ENCODE measurements at places on chromosomes 2 and 18.
A peak's percentile ranks its signal among the peaks of the same experiment; 100 is the strongest.

- no peak for DNase-seq
Observed at GRCh38 chr2:85398426-85399182, 11.6 kb downstream of the CAPG start.

DNA sequence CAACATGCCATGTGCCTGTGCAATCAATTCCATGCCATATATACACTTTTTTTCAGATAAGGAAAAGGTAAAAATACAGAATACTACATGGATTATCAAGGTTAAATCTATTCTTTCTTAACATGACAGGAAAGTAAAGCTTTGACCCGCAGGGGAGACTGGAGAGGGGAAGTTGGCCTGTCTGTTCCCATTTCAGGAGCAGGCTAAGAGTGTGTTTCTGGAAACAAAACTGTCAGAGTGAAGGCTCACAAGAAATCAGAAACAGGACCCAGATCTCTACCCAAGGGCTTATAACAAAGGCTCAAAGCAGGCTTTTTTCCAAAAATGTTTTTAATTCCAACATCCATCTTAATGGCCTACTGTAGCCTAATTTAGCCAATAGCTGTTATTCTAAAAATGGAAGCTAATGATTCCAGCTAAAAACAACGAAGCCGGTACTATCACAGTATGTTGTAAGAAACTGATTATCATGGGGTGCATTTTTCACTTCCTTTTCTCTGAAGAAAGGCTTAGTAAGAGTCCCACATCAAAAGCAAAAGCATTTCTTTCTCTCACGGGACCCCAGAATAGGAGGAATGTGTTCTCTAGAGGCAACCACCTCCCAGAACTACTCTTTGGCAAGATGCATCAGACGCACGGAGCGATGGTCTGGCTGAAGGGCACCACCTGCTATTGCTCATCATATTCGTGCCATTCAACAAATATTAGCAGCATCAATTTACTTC is 41.4 kb downstream of the FECH start:
- no peak for DNase-seq

GRCh38 chr18:52829876-52830405 is 489.9 kb downstream of the DCC start:
- DNase-seq: no peak

GRCh38 chr2:46320141-46320567 is 22.9 kb downstream of the EPAS1 start:
- DNase-seq: no peak

- no peak for DNase-seq
Observed at GRCh38 chr2:232927032-232927792, 57.1 kb downstream of the SNORC start.

GRCh38 chr2:124241-124880 is 78.1 kb upstream of the FAM110C start:
- no peak for DNase-seq

GRCh38 chr2:188596054-188596453 is 304.4 kb downstream of the GULP1 start:
- no peak for DNase-seq

- DNase-seq: no peak
Observed at GRCh38 chr2:241017228-241017940, 19.0 kb downstream of the SNED1 start.

DNA sequence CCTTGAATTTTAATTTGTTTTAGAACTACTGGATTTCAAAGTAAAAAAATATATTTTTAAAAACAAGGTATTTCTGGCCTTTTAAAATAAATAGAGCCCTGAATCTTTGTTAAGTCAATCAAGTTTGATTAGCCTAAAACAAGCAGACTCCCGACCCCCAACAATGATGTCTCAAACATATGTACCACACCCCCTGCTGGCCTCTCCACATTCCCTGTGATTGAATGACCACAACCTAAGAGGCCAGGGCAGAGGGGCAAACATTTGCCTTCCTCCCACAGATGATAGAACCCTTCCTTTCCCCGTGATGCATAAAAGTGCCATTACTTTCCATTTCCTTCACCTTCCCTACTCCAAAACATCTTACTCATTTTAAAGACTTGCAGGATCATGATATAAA is 130.9 kb downstream of the STK39 start:
- no peak for DNase-seq

- no peak for DNase-seq
Observed at GRCh38 chr2:167972020-167972419, 275.4 kb downstream of the STK39 start.

GRCh38 chr2:35526741-35527140 is 828.8 kb upstream of the CRIM1 start:
- no peak for DNase-seq

DNA sequence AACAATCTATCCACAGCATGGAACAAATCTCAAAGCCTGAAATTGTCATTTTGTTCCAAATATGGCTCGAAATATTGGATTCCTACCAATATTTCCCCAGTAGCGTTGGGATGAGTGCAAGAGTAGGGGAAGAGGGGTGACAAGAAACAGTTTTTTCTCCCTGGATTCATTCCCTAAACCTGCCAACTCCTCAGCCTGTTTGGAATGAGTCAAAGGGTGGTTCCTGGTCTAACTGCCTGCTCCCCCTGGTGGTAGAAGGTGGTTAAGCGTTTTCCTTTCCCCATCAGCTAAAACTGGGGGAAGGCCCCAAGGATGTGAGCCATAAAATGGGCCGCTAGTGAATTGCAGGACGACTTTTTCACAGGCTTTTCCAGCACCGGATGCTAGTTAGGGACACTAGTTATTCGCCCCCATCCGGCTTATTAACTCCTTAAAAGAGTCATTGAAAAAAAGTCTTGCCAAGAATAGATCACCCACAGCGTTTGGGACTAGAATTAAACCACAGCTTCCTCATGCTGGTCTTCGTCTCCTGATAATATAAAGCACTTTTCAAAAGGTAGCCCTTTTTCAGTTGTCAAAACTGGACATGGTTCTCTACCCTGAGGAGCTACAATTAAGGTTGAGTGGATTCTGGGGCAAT is 72.5 kb downstream of the DHRS9 start:
- peak; percentile 37 for DNase-seq
